GOT3 (cell line): ENCODE measurements at places on chromosomes 6 and 20.

GRCh38 chr20:63942250-63942951 lies 13.8 kb downstream of the UCKL1 start:
- no peak for DNase-seq

GRCh38 chr6:19382676-19383075 lies 454.5 kb upstream of the ID4 start:
- DNase-seq: no peak

GRCh38 chr20:16666272-16666671 lies 63.6 kb upstream of the SNRPB2 start:
- DNase-seq: no peak

- no peak for DNase-seq
Observed at GRCh38 chr6:139344186-139344963, 30.1 kb downstream of the CITED2 start.

DNA sequence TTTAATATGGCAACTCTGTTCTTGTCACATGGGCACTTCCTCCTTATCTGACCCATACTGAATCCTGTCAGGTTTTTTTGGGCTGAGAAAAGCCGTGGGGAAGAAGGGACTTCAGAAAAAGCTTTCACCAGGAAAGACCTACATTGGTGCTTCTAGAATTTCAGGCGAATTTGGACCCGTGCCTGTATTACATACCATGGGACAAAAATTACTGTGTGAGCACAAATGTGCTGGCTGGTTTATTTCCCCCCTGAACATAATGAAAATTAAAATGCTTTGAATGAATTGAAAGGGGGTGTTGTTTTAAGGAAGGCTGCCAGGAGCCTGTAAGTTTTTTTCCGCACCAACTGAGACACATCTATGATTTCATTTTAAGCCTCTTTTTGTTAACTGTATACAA lies 29.6 kb downstream of the CAP2 start:
- no peak for DNase-seq

- DNase-seq: no peak
Observed at GRCh38 chr6:3603340-3604130, 146.7 kb upstream of the SLC22A23 start.

DNA sequence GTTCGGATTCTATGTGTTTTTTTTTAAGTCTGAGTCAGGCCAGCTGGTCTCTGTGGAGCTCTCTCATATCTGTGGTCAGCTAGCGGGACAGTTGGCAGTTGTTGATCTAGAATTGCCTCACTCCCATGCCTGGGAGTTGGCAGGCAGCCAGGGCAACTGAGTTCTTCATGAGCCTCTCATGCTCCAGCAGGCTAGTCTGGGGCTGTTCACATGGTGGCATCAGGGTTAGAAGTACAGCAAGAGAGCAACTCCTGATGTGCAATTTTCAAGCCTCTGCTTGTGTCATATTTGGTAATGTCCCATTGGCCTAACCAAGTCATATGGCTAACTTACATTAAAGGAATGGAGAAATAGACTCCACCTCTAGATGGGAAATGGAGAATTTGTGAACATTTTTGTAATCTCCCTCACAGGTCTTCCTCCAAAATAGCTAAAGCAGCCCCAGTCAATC lies 6.7 kb upstream of the IFT52 start:
- peak; percentile 69 for DNase-seq

- no peak for DNase-seq
Observed at GRCh38 chr6:118652051-118652615, 742 bp upstream of the CEP85L start.

GRCh38 chr6:168118935-168119334 lies 39.9 kb upstream of the FRMD1 start:
- DNase-seq: no peak
